ENCODE measurements at places on chromosomes 16 and 17.

DNA sequence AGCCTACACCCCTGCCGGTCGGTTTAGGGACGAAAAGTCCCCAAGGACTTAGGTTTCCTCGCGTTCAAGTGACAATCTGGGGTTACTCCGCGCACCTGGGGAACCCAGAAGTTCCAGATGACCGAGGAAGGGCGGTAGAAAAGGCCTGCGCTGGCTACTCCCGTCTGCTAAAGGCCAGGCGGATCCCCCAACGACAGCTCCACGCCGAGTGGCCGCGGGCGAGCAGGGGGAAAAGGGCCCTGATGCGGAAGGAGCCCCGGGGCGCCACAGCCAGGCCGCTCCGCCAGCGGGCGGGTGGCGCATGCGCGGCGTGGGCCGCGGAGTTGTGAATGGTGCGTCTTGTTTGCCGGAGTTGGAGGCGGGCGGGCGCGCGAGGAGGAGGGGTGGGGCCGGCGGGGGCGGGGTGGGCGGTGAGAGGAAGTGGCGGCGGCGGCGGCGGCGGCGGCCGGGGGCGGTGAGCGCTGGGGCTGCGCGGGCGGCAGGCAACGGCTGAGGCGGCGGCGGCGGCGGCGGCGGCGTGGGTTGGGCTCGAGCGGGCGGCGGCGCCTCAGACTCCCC lies at the start of gene CBFB:
TSS of gene CBFB (plus strand) at position 454 of the 558 bp plus-strand sequence. CDS start 259 bp downstream, outside the sequence.
- peak; percentile 69 for DNase-seq

DNA sequence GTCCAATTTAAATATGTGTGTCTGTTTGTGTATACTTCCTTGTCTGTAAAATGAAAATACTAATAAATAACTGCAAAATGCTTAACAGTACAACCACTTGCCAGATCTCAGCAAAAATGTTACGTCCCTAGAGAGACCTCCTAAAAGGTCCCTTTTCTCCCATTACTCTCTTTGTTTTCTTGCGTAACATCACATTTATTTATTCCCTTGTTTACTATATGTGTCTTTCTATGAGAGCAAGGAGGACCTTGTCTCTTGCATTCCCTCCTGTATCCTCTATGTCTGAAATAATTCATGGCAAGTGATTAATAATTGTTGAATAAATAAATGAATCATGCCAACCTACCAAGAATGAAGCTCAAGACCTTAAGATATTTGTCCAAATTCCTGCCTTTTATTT lies 1.9 kb downstream of the ACSM3 start:
- DNase-seq, result no peak

GRCh38 chr16:35598696-35599332 lies 2139.4 kb downstream of the TP53TG3F start:
- no peak for DNase-seq

DNA sequence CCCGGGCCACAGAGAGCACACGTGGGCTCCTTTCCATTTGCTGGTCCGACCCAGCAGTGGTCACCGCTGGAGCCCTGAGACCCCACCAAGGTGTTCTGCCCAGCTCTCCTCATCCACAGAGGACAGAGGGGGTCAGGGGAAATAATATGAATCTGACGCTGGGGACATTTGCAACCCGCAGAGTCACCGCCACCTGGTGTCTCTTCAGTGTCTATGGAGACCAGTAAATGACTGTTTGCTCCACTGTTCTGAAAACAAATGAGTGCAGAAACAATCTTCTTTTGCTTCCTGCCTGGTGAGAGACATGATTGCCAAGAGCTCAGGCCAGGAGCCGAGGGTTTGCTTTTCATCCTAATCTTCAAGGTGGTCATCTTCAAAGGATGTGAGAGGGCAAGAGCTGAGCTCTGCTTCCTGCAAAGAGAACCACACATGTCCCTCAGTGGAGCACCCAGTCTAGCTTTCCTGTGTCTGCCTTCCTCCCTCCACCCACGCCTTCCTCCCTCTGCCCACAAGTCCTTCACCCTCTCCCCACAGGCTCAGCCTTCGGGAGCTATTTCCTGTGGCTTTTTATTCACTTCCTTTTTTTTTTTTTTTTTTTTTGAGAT lies 14.7 kb upstream of the KLHDC4 start:
- no peak for DNase-seq

DNA sequence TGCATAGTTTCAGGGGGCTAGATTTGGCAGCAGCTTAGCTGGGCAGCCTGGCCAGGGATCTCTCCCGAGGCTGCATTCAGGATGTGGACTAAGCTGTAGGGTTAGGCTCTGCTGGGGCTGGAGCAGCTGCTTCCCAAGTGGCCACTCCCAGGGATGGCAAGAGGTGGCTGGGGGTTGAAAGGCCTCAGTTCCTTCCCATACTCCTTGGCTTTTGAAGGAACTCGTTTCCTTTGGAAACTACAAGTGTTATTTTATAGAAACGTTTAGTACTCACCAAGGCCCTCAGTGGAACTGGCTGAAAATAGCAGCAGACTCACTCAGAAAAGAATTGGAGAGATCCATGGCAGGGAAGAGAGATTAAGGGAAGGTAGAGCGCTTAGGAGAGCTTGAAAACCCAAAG lies 76.4 kb downstream of the WWP2 start:
- no peak for DNase-seq

- no peak for DNase-seq
These were observed 92.5 kb downstream of the IRF8 start for GRCh38 chr16:85991425-85991824.

- DNase-seq, result no peak
These were observed 51.3 kb downstream of the FTO start for GRCh38 chr16:53755026-53755910.

DNA sequence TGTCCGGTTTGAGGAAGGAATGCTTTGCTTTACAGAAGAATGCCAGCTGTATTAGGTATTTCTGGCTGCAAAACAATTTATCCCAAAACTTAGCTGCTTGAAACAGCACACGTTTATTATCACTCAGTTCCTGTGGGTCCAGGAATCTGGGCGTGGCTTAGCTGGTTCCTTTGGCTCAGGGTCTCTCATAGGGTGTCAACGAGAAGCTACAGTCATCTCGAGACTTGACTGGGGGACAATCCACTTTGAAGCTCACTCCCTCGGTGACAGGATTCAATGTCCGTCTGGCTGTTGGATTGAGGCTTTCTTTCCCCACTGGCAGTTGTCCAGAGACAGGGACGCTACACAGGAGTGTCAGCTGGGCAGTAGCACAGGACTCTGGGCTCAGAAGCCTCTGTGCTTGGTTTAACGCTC lies 9.6 kb upstream of the RHBDF2 start:
- no peak for DNase-seq

GRCh38 chr17:13337864-13338371 lies 263.8 kb downstream of the HS3ST3A1 start:
- DNase-seq, result no peak

DNA sequence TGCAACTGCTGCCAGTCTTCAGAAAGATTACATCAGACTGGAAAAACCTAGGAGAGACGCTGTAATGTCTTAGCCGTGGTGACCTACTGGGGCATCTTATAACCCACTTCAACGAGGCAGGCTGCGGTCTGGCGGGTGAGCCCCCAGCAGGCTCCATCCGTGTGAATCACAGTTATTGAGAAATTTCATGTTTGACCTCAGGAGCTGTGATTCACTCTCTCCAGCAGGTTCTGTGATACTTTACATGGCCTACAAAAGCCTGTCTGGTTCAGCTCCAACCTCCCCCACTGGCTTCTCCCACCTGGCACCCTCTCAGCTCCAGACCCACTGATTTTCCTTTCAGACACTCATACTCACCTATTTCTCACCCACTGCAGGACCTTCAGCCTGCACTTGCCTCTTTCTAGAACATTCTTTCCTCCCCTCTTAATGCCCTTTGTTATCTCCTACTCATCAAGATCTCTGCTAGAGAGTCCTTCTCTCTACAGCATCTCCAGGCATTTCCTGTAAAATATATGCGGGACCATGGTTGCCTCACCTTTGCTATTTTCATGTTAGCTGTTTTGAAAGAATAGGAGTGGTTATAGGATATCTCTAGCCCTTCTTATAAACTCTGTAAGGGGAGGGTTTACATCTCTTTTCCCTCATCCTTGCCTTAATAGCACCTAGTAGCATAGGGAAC lies 227.9 kb downstream of the MAF start:
- no peak for DNase-seq

DNA sequence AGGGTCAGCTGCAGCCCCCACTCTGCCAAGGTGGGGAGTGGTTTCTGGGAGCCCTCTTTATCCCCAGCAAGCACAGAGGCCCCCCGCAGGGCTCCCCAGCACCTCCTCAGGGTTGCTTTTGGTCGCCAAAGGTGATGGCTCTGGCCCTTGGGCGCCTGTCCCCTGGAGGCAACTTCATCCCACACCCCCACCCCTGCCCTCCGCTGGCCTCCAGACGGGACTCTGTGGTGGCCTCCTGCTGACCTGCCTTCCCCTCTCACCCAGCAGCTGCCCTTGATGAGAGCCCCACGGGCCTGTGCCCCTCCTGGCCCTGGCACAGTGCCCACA lies 7.8 kb upstream of the RHOT2 start:
- DNase-seq, result no peak

DNA sequence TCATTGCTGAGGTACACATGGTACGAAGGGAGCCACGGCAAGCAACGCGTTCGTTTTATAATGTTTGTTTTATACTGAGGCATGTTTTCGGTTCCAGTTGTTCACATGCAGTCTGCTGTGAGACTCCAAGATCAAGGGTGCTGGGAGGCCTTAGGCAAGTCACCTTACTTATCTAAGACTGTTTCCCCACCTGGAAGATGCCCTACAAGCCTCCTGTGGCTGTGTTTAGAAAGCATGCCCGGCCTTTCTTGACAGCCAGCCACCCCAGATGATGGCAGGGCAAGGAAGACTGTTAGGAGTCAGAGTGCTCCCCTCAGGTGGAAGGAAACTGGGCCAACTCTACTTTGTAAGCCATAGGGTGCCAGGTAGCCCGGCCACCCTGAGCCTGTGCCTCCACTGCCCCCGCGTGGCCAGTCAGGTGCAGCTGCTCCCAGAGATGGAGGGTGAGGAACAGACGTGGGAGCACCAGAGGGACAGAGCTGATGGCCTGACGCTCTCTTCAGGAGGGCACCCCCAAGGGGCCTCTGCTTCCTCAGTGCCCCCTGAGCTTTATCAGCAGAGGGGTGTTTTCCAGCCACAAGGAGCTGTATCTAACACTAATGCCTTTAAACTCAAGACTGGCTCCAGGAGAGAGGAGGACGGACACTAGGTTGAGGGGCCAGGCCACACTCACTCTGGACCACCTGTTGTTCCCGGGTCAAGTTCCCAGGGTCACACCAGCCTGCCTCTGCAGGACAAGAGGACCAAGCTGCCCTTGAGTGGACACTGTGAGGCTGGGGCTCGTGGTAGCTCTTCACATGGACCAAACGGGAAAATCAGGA lies 5.4 kb downstream of the NAT9 start:
- no peak for DNase-seq

GRCh38 chr16:73882033-73882432 lies 414.6 kb upstream of the PSMD7 start:
- DNase-seq, result no peak

- DNase-seq, result no peak
These were observed 1.7 kb upstream of the NLRC3 start for GRCh38 chr16:3578610-3579551.

- no peak for DNase-seq
These were observed 28.1 kb downstream of the TEX2 start for GRCh38 chr17:64234961-64235360.

GRCh38 chr16:19716183-19716582 lies 1.8 kb downstream of the KNOP1 start:
- DNase-seq, result no peak

GRCh38 chr17:28750178-28751047 lies 6.6 kb downstream of the TRAF4 start:
- DNase-seq, result peak; percentile 90
